ENCODE measurements at places on chromosomes 5 and 9.

DNA sequence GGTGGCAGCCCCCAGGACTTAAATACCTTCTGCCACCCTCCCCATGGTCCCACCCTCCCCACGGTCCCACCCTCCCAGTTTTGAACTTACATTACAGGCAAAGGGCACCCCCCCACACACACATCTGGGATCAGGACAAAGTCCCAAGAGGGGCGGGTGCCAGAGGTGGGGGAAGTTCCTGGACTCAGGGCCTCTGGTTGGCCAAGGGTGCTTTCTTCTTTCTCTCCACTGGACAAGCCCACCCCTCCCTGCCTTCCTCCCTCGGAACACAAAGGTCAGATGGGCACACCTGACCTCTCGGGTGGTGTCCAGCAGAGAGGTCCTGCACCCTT lies 19.1 kb upstream of the RALGDS start:
- no peak for DNase-seq
- no peaks in the 10 kb centered on the region for H3K36me3 ChIP-seq
- H3K4me1 ChIP-seq, result no peaks in the 10 kb centered on the region
- H3K27me3 ChIP-seq, result no peaks in the 10 kb centered on the region
- H3K4me3 ChIP-seq, result no peak overlapping the region

GRCh38 chr5:41707853-41708603 lies 162.2 kb downstream of the OXCT1 start:
- no peaks in the 10 kb centered on the region for H3K27me3 ChIP-seq
- H3K4me3 ChIP-seq, result no peak overlapping the region
- H3K36me3 ChIP-seq, result no peaks in the 10 kb centered on the region
- H3K4me1 ChIP-seq, result no peaks in the 10 kb centered on the region
- H3K27ac ChIP-seq, result no peak overlapping the region

GRCh38 chr9:88932766-88933165 lies 58.5 kb upstream of the S1PR3 start:
- H3K36me3 ChIP-seq, result no peaks in the 10 kb centered on the region
- no peaks in the 10 kb centered on the region for H3K27me3 ChIP-seq
- no peaks in the 10 kb centered on the region for H3K4me1 ChIP-seq
- H3K4me3 ChIP-seq, result no peak overlapping the region
- DNase-seq, result peak; percentile 25
- no peak overlapping the region for H3K27ac ChIP-seq

- peaks cover 9% of the 10 kb centered on the region for H3K4me1 ChIP-seq
- H3K36me3 ChIP-seq, result 0 out of 2 replicates have a peak, but pooled peaks cover 3% of the 10 kb centered on the region
- no peak overlapping the region for H3K27ac ChIP-seq
- no peaks in the 10 kb centered on the region for H3K27me3 ChIP-seq
These were observed 1.5 kb downstream of the PRRC2B start for GRCh38 chr9:131395157-131396098.

- no peak overlapping the region for H3K27ac ChIP-seq
- DNase-seq, result no peak
- no peaks in the 10 kb centered on the region for H3K27me3 ChIP-seq
- H3K4me3 ChIP-seq, result no peak overlapping the region
These were observed 52.8 kb downstream of the AMBP start for GRCh38 chr9:114025196-114025753.

DNA sequence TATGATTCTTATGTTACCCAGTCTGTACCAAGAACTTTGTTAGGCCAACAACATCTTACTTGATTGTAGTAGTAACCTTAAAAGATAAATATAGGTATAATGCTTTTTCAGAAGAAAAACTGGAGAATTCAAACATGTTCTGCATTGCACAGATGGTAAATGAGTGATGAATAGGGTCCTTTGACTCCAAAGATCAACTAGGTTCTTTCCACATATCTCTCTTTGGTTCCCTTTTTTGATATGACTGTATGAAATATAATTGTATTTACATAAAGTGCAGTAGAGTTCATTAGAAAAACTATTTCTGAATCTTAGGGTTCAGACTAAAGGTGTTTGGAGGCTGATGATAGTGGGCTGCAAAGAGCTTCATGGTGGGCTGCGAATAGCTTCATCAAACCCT lies 150.5 kb upstream of the CDKN2B start:
- no peaks in the 10 kb centered on the region for H3K27me3 ChIP-seq
- H3K4me1 ChIP-seq, result no peaks in the 10 kb centered on the region
- DNase-seq, result no peak
- H3K27ac ChIP-seq, result no peak overlapping the region
- no peaks in the 10 kb centered on the region for H3K36me3 ChIP-seq
- H3K4me3 ChIP-seq, result no peak overlapping the region

GRCh38 chr5:132979367-132979940 lies 16.0 kb upstream of the AFF4 start:
- no peak for DNase-seq
- no peaks in the 10 kb centered on the region for H3K27me3 ChIP-seq
- no peaks in the 10 kb centered on the region for H3K4me1 ChIP-seq

DNA sequence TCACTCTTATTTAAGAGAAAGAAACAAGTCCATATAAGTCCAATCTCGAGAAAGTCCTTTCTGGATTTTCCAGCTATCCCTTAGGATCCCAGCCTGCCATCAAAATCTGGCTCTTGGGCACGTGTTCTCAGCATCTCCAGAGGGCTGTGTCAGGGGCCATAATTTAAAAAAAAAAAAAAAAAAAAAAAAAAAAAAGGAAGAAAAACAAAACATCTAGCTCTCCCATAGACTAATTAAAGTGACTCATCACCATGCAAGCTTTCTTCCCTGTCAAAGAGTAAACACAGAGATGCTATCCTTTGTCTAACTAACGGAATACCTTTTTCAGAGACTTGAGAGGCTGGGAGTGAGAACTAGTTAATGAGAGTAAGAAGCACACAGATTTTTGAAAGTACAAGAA lies 44.9 kb upstream of the MYO10 start:
- no peak overlapping the region for H3K4me3 ChIP-seq
- no peaks in the 10 kb centered on the region for H3K36me3 ChIP-seq

GRCh38 chr9:137146527-137146918 lies 7.6 kb downstream of the GRIN1 start:
- no peaks in the 10 kb centered on the region for H3K27me3 ChIP-seq
- DNase-seq, result no peak
- H3K4me1 ChIP-seq, result peaks cover 3% of the 10 kb centered on the region
- no peaks in the 10 kb centered on the region for H3K36me3 ChIP-seq
- H3K4me3 ChIP-seq, result no peak overlapping the region

Measured in iPS DF 6.9 (cell line).